Activated T-helper 1 cell treated with anti-CD3 and anti-CD28 coated beads, Interleukin-12 subunit alpha, Interleukin-12 subunit beta, Interleukin-2, Interleukin-4 antibody, amounts not matched to agents 30 ng/mL and 10 ng/mL and 1 ng/mL, durations not matched to agents 14 hours and 24 hours and 36 hours (primary cell): ENCODE measurements at places on chromosomes 12 and 14.

DNA sequence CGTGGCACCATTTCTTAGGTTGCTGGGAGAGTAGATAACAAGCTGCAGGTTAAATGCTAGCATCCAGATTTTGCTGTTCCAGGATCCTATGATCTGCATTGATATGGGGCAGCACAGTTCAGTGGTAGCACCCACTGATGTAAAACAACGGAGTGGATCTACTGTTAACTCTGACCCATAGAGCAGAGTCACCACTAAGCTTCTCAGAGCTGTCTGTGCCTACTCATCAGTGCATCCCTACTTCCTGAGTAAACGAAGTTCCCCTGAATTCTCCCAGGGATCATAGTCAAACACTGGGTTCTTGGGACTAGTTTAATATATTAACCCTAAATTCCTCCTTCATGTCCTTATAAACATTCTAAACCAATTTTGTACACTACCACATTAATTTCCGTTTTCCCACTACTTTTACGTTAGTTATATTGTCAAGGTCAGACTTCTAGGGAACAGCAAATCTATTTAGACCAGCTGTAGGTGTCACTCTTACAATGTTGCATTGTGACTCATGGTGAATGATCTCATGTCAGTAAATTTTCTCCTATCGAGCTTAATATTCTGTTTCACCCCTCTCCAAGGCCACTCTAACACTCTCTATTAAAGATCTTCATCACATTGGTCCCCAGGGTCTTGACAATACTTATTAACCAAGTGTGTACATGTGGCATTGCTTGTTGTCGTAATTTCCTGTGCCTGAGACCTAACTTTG is 10.3 kb downstream of the RERGL start:
- no peak overlapping the region for H3K27ac ChIP-seq
- H3K27me3 ChIP-seq = no peaks in the 10 kb centered on the region
- H3K36me3 ChIP-seq = no peaks in the 10 kb centered on the region
- no peak overlapping the region for H3K4me3 ChIP-seq

DNA sequence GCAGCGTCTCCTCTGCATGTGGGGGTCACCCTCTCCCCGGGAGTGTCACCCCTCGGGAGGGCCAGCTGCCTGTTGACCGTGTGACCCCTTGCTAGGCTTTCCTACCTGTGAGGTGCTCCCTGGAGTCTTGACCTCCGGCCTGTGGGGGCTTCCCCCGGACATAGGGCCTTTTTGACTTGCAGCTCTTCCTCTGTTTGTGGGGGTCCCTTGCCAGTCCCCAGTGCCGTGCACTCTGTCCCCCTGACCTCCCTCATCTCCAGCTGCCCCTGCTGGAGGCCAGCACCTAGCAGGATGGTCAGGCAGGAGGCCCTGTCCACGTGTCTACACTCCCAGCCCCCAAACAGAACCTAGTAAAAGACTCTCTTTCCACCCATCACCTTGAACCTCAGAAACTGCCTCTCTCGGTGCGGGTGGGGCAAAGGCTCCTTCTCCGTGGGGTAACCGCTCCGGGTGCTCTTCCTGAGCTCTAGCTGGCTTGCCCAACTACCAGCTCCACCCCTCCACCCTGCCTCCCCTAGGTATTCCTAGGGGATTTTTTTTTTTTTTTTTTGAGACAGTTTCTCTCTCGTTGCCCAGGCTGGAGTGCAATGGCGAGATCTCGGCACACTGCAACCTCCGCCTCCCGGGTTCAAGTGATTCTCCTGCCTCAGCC is 810 bp downstream of the AACS start:
- peaks cover 3% of the 10 kb centered on the region for H3K36me3 ChIP-seq
- peaks cover 17% of the 10 kb centered on the region for H3K4me1 ChIP-seq
- H3K4me3 ChIP-seq = peak overlapping the region; percentile 84

DNA sequence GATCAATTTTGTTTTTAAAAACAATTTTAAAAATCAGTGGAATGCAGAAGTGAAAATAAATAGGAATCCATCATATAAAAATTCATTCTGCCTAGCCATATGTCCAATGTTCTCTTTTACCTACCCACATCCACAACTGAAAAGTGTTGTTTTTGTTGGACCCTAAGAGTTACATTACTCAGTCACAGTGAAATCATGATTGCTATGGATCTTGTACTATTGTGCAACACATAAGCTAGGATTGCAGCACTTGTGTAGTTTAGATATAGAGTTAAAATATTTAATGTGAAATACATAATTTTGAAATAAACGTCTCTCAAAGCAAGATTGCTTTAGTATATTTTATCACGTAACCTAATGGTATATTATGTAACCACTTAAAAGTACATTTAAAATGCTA is 213.3 kb upstream of the CLEC14A start:
- H3K27ac ChIP-seq = no peak overlapping the region
- H3K4me1 ChIP-seq = no peaks in the 10 kb centered on the region
- no peaks in the 10 kb centered on the region for H3K36me3 ChIP-seq
- H3K4me3 ChIP-seq = no peak overlapping the region
- no peak for DNase-seq
- no peaks in the 10 kb centered on the region for H3K27me3 ChIP-seq

- H3K36me3 ChIP-seq = no peaks in the 10 kb centered on the region
- no peak overlapping the region for H3K4me3 ChIP-seq
- no peaks in the 10 kb centered on the region for H3K4me1 ChIP-seq
- no peak overlapping the region for H3K27ac ChIP-seq
- H3K27me3 ChIP-seq = peaks cover 6% of the 10 kb centered on the region
These were observed 171.2 kb downstream of the TTC8 start for GRCh38 chr14:88995437-88996198.

- H3K4me1 ChIP-seq = no peaks in the 10 kb centered on the region
- no peaks in the 10 kb centered on the region for H3K36me3 ChIP-seq
- DNase-seq = no peak
- no peaks in the 10 kb centered on the region for H3K27me3 ChIP-seq
- no peak overlapping the region for H3K27ac ChIP-seq
These were observed 28.8 kb upstream of the SLC5A8 start for GRCh38 chr12:101238800-101239329.

DNA sequence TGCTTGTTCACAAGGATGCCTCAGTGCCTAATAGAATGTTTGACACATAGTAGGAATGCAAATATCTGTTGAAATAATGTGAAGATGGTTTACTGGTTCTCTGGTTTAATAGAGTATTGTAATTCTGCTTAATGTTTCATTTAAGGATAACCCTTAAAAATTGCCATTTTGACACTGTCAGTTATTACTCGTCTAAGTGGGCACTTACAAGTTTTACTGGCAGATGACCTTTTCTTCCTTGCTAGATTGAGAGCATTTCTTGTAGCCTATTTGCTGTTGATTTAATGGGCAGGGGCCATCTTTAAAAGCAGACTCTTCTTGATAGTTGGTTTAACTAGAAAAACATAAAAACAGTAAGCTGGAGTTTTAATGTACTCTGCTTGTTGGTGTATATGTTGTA is 1.9 kb downstream of the TMEM263 start:
- H3K27me3 ChIP-seq = no peaks in the 10 kb centered on the region
- H3K36me3 ChIP-seq = peaks cover 12% of the 10 kb centered on the region
- H3K27ac ChIP-seq = peak overlapping the region; percentile 10
- H3K4me1 ChIP-seq = peaks cover 28% of the 10 kb centered on the region
- peak overlapping the region; percentile 97 for H3K4me3 ChIP-seq

DNA sequence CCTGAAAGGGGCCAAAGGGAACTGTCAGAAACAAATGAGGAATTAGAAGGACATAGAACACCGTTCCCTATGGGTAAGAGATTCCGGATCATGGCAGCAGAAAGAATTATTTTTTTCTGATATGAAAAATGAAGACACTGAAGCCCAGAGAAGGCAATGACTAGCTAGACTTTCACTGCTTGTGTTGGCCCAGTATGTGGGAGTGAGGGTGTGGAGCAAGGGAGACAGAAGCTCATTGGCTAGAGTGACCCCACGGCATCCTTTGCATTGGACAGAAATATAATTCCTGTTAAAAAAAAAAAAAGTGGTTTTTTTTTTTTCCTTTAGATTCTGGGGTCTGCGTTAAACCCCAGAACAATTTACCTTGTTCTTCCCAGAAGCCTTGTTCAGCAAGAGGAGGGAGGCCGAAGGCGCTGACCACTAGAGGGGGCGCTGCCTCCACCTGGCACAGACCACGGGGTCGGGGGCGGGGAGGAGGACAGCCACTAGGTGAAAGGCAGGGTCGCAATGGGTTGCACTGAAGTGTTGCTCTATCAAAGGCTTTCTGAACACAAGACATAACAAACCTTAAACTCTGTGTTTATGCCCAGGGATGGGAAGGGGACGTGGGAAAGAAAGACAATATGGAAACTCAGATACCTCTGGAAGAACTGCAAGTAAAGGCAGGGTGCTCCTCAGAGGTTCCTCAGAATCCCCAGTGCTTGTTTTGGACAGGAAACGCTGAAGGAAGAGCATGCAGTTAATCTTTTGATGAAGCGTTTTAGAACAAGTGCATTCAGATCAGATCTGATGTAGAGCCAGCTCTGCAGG is 156.8 kb downstream of the KCNA5 start:
- H3K4me1 ChIP-seq = no peaks in the 10 kb centered on the region
- no peak for DNase-seq
- H3K36me3 ChIP-seq = no peaks in the 10 kb centered on the region
- peaks cover 6% of the 10 kb centered on the region for H3K27me3 ChIP-seq
- H3K4me3 ChIP-seq = no peak overlapping the region
- no peak overlapping the region for H3K27ac ChIP-seq

DNA sequence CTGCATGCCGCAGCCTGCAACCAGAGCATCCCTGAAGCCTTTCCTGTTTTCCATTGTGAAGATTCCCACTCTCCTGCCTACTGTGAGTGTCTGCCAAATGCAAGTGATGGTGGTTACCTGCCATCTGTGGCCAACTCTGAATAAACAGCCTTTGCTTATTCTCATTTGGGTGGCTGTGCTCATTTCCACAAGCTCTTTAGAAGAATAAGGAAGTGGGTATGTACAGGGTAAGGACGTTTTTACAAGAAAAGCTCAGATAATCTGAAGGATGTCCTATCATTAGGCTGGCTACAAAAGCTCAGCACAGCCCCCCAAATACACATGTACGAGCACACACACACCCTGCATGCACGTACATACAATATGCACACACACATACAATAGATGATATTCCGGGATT is 7.3 kb upstream of the RNASE1 start:
- no peak overlapping the region for H3K4me3 ChIP-seq
- no peak for DNase-seq
- no peaks in the 10 kb centered on the region for H3K4me1 ChIP-seq
- peaks cover 15% of the 10 kb centered on the region for H3K27me3 ChIP-seq

- peaks cover 2% of the 10 kb centered on the region for H3K27me3 ChIP-seq
- no peak overlapping the region for H3K27ac ChIP-seq
- no peak for DNase-seq
- H3K36me3 ChIP-seq = no peaks in the 10 kb centered on the region
- H3K4me3 ChIP-seq = no peak overlapping the region
These were observed 92.7 kb downstream of the CACNA1C start for GRCh38 chr12:2145433-2145998.

- H3K4me1 ChIP-seq = peaks cover 29% of the 10 kb centered on the region
- no peaks in the 10 kb centered on the region for H3K27me3 ChIP-seq
- peaks cover 35% of the 10 kb centered on the region for H3K36me3 ChIP-seq
- peak overlapping the region; percentile 96 for H3K4me3 ChIP-seq
- DNase-seq = no peak
- H3K27ac ChIP-seq = peak overlapping the region; percentile 99
These were observed 1.9 kb downstream of the SLC25A3 start for GRCh38 chr12:98595243-98595988.

DNA sequence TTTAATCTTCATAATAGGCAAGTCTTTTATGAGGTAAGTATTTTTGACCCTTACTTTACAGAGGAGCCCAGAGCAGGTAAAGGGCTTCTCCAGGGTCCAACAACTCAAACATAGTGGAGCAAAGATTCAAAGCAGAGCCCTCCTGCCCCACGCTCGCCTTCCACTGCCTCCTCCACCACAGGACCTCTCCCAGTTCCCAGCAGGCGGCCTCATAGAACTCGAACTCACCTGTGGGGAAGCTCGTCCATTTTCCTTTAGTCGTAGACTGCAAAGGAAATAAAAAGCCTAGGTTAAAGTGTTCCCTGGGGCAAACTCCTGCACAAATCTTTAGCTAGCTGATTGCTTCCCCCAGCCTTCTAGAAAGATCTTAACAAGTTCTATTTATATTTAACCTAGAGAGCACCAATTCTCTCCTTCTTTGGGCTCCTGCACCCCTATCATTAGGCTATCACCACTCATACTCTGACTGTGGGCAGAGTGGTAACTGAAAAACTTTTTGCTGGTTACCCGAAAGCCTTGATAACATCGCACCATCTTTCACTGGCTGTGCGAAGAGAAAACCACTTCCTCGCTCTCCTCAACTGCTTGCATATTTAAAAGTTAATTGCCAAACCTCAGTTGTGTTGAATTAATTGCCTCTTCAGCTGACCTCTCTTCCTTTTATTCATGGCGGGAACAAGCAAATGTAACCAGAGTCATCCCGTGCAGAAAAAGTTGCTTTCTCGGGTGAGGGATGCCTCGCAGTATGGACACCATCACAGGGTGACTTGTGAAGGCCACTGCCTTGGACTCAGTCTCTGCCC is 299.6 kb downstream of the DPF3 start:
- peak overlapping the region; percentile 61 for H3K27ac ChIP-seq
- peak; percentile 63 for DNase-seq
- peaks cover 66% of the 10 kb centered on the region for H3K4me1 ChIP-seq
- H3K27me3 ChIP-seq = peaks cover 4% of the 10 kb centered on the region
- peak overlapping the region; percentile 47 for H3K4me3 ChIP-seq

DNA sequence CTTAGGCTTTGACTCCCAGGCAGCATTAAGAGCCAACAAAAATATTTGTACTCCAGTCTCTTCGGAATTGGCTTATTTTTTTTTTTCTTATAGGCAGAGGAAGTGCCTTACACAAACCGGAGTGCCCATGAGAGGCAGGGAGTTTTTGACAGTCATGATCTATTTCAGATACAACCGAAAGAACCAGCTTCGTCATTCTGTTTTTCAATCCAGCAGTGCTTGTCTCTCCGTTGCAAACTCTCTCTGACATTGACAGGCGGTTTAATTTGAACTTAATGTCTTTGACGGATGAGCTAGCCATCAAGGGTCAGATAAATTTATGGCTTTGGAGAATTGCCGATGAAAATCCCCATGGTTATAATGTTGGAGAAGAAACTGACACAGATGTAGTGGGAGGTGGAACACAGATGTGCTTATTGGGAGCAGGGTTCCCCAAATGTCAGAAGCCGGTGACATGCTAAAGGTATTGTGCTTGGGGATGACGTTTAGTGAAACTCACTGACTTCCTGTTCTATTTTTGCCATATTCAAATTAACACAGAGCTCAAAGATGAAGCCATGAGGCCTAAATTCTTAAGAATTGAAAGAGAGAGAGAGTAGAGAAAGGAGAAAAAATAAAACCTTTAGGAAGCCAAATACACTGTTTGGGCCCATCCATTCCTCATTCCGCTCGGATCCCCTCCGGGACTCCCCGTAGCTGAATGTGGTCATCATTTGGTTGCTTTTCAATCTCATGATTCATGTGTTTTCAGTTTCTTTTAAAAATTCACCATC is 59.7 kb downstream of the PLXNC1 start:
- H3K4me1 ChIP-seq = peaks cover 73% of the 10 kb centered on the region
- H3K36me3 ChIP-seq = peaks cover 28% of the 10 kb centered on the region
- peak overlapping the region; percentile 79 for H3K4me3 ChIP-seq
- peak overlapping the region; percentile 100 for H3K27ac ChIP-seq
- no peaks in the 10 kb centered on the region for H3K27me3 ChIP-seq

- H3K4me3 ChIP-seq = no peak overlapping the region
- DNase-seq = no peak
- peaks cover 11% of the 10 kb centered on the region for H3K4me1 ChIP-seq
- H3K27me3 ChIP-seq = no peaks in the 10 kb centered on the region
These were observed 112.0 kb downstream of the ANO6 start for GRCh38 chr12:45327823-45328383.
